ENCODE measurements at places on chromosomes 16 and 17. TPM values are rescaled to one million over a fixed set of nuclear protein-coding genes. Genes with fewer than 3 reads are reported as not detected.
A peak's percentile ranks its signal among the peaks of the same experiment; 100 is the strongest.

GRCh38 chr16:55964923-55965475 lies 89.8 kb upstream of the CES5A start:
- DNase-seq: no peak
- peaks cover 6% of the 10 kb centered on the region for H3K4me1 ChIP-seq
- H3K4me3 ChIP-seq: peak overlapping the region; percentile 70
- H3K27ac ChIP-seq: peak overlapping the region; percentile 92
- H3K36me3 ChIP-seq: no peaks in the 10 kb centered on the region

DNA sequence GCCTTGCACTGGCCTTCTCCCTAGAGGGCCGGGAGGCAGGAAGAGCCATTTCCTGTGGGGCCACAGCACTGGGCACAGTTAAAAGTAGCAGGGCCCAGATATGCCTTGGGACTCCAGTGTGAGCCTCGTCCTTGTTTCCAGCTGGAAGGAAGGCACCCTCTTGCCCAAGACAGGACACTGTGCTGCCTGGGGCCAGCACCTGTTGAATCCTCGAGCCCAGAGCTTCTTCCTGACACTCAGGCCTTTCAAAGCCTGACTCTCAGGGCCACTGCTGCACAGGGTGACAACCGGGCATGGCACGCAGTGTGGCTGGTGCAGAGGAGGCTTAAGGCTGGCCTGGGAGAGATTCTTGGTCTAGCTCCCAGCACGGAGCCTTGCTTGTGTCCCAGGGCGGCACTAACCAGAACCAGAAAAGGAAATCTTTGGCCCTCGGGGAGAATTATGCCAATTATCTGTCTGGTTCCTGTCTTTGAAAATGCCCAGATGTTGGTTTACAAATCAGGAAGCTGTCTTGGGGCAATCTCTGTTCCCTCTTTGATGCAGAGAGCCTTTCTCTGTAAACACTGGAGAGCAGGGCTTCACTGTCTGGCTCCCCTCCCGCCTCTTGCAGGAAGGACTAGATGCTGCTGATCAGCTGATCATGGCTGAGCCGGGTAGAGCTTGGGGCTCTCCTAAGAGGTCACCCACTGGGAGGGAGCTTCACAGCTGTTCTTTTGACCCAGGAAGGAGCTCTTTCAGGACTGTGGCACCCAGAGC lies 11.1 kb downstream of the LDHD start:
- peaks cover 4% of the 10 kb centered on the region for H3K4me1 ChIP-seq
- no peak overlapping the region for H3K27ac ChIP-seq
- H3K27me3 ChIP-seq: no peaks in the 10 kb centered on the region
- DNase-seq: no peak
- H3K4me3 ChIP-seq: no peak overlapping the region

GRCh38 chr16:9159839-9160550 lies 68.6 kb downstream of the HAPSTR1 start:
- peak; percentile 75 for DNase-seq
- H3K4me3 ChIP-seq: no peak overlapping the region
- H3K36me3 ChIP-seq: peaks cover 4% of the 10 kb centered on the region
- H3K4me1 ChIP-seq: peaks cover 8% of the 10 kb centered on the region
- no peak overlapping the region for H3K27ac ChIP-seq

- H3K27me3 ChIP-seq: peaks cover 34% of the 10 kb centered on the region
- DNase-seq: no peak
- no peak overlapping the region for H3K4me3 ChIP-seq
Measured at GRCh38 chr17:34556384-34556783, 23.0 kb upstream of the TMEM132E start.

NPIPB2 gene
- total RNA-seq: 7.5 TPM

PIMREG gene
- total RNA-seq: 7.6 TPM

GUCY2D gene
- total RNA-seq: 0.29 TPM

MYLK3 gene
- 0.12 TPM for total RNA-seq

CTRB2 gene
- total RNA-seq: not detected

TMEM235 gene
- 0.43 TPM for total RNA-seq

PHOSPHO1 gene
- not detected for total RNA-seq

SLC16A5 gene
- 16.4 TPM for total RNA-seq

Data from type B pancreatic cell (in vitro differentiated cells).